H4 (cell line): ENCODE measurements at places on chromosomes 5 and 9. TPM values are rescaled to one million over a fixed set of nuclear protein-coding genes. Genes with fewer than 3 reads are reported as not detected.
A peak's percentile ranks its signal among the peaks of the same experiment; 100 is the strongest.

- DNase-seq, result no peak
Observed at GRCh38 chr5:114822863-114823262, 346.8 kb downstream of the TRIM36 start.

The EPB41L4B gene
- 1.4 and 3.5 TPM in 2 replicates for total RNA-seq

GRCh38 chr9:132582276-132582785 is at the start of gene BARHL1:
Gene BARHL1 (plus strand): TSS chr9:132582606. CDS start chr9:132582798, 192 bp downstream.
- no peak for DNase-seq

The PFN3 gene
- total RNA-seq, result not detected in 2 replicates

- DNase-seq, result peak; percentile 77
Observed at GRCh38 chr9:134055981-134056461, 11.8 kb downstream of the BRD3 start.

DNA sequence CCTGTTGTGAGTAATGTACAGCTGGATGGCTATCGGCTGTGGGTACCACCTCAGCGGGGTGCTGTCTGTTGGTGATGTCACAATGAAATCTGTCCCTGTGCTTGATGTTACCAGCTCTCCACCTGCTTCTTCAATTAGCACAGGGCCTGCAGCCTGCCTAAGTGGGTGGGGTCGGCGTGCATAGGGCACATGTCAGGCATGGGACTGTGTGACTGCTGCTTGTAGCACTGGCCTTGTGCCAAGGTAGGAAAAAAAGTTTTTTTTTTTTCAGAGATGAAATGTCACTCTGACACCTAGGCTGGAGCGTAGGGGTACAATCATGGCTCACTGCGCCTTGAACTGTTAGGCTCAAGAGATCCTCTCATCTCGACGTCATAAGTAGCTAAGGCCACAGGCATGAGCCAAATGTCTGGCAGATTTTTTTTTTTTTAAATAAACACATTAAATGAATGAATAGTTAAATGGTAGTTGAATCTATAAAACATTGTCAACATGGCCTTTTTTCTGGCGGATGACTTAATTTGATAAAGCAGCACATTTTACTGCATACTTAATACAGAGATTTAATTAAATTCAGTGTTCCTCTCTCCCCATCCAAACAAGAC is 222.5 kb downstream of the NXNL2 start:
- no peak for DNase-seq

DNA sequence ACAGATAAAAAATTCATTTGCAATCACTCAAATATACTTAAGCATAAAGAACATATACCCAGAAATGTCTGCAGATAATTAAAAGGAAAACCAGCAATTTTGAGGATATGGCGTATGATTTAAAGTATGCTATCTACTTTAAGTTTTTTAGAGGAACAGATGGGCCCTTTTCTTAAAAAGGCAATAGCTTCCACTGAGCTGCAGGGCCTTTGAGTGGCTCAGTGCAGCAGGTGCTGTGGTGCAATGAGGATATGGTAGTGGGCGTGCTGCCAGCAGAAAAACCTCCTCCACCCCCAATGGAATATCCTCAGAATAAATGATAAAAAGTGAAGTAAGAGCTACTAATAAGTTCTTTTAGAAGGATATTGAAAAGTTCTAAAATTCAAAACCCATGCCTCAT is 814.5 kb downstream of the MTRR start:
- no peak for DNase-seq
